ENCODE measurements at places on chromosomes 2 and 18.

GRCh38 chr2:122101319-122101718 is 345.9 kb downstream of the TSN start:
- DNase-seq = no peak

GRCh38 chr18:58996131-58996641 is 131.5 kb downstream of the ZNF532 start:
- DNase-seq = no peak

- DNase-seq = no peak
These were observed 222.4 kb upstream of the RBBP8 start for GRCh38 chr18:22710673-22711191.

GRCh38 chr18:13377496-13377895 is 158.9 kb downstream of the LDLRAD4 start:
- DNase-seq = peak; percentile 94

- DNase-seq = no peak
These were observed 51.6 kb downstream of the APOB start for GRCh38 chr2:20992201-20992711.

DNA sequence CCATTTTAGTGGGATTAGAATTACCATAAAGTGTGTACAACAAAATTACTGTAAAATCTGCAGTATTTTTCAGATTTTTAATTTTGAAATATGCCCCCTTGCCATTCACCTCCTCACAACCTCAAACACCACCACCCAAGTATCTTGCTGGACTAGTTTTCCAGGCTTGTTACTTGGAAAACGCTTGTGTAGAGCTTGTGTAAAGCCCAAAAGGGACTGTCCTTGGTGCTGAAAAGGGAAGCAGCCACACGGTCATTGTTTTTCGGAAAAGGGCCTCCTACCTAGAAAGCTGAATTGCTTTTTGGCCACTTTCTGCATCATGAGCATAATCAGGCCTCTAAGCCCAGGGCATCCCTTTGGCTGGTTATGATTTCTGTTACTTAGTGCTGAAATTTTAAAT is 563.4 kb downstream of the LRRTM4 start:
- DNase-seq = no peak

GRCh38 chr18:28669165-28669564 is 492.2 kb upstream of the CDH2 start:
- no peak for DNase-seq

DNA sequence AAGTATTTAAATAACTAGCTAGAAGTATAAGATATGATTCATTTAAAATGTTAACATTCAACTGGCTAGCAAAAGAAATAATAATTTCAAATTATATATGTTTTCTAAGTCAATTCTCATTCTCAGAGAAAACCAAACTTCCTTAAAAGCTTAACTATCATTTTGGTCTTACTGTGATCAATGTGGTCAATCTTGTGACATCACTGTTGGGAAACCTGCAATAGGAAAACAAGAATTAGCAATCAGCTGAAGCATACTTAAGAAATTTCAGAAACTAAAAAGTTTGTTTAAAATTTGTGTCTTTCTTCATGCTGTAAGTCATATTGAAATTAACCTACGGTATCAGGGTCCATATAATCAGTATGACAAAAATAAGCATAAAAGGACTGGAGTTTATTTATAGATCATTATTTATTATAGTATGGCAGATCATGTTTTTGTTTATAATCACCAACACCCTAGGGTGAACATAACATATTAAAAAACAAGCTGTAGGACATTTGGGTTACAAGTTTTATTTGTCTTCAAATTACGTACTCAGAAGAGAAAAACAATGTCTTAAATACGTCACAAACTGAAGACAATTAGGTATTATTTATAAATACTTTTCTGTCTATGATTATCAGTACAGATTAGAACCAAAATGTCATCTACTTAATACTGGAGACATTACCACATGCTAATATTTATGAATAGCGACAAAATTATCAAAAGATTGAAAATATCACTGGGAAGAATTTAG is 60.5 kb downstream of the BAZ2B start:
- peak; percentile 74 for DNase-seq

GRCh38 chr2:9768388-9768787 is 74.9 kb upstream of the TAF1B start:
- no peak for DNase-seq

DNA sequence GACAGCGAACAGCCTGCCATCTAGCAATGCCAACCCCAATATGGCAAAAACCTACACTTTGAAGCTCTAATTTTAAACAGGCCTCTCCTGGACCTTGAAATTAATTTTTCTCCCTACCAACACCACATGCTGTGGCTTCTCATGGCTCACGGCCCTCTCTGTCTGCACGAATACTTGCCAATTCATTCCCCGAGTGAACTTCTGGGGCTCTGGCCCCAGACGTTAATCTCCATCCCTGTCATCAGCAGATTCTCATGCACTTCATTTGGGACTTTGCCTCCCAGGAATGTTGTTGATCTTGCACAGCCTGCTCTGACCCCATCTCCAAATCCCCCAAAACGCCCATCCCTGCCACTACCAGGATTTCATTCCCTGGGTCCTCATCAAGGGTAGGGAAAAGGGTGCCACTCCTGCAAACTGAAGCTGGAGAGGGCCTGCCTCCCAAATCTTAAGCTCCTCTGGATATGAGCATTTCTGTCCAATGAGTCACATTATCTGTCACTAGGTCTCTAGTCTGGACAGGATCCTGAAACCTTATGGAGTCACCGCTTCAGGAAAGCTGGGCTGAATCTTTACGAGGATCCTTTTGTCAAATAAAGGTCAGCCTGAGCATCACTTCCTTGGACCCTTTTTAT is 10.4 kb downstream of the FIGLA start:
- no peak for DNase-seq
